ENCODE measurements at places on chromosomes 1 and 21. TPM values are rescaled to one million over a fixed set of nuclear protein-coding genes. Genes with fewer than 3 reads are reported as not detected.

GRCh38 chr1:11151826-11152612, 37.1 kb upstream of the ANGPTL7 start:
- no peak for DNase-seq

The CRP gene
- not detected for total RNA-seq

DNA sequence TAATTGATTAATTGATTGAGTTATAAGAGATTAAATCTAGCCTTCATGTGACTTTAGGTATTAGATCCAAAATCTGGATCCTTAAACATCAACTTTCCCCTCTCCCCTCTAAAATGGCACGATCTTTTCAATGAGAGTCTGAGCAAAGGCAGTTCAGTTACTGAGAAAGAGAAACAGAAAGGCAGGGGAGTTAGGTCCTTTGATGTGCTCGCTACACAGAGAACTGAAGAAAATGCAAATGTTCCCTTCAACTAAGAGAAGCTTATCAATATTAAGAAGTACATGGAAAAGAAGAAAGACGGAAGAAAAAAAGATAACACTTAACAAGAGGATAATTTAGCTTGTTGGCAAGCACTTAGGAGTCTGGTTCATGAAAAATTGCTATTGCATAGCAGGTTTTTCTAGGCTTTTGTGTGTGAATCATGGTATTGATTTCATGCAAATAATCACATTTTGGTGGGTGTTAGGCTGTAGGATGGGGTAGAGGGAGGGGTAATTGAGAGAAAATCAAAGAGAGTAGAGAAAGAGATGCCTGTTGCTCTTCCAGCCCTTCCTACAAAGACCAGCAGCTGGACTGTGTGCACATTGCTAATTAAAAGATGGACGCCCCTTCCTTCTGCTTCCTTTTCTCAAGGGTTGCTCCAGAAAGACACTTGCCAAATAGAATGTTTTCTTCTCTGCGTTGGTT, 307.6 kb upstream of the PLXNA2 start:
- no peak for DNase-seq

The SLC22A15 gene
- total RNA-seq: 10.3 TPM

The CD55 gene
- total RNA-seq: 18.7 TPM

- DNase-seq: no peak
Measured at GRCh38 chr1:216306830-216307229, 116.4 kb downstream of the USH2A start.

- DNase-seq: no peak
Measured at GRCh38 chr1:157151073-157151472, 12.9 kb upstream of the ETV3 start.

- DNase-seq: no peak
Measured at GRCh38 chr21:42465803-42466127, 30.3 kb downstream of the RSPH1 start.

DNA sequence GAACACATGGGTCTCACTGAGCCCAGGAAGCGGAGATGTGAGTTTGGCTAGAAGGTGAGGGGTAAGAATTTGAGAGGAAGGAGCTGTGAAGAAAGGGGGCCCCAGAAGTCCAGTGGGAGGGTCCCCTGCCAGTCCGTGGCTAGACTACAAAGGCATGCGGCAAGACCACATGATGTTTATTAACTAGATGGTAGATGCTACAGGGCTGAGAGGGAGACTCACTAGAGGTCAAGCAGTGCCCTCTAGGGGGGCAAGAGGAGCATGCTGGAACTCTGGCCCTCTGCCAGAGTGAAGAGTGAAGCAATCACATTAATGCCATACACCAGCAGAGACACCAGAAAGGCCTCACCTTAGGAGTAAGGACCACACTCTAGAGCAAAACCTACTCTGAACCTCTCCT, 12.2 kb downstream of the KIAA0319L start:
- DNase-seq: no peak

The ATP8B2 gene
- total RNA-seq: 71.9 TPM

- no peak for DNase-seq
Measured at GRCh38 chr1:49104575-49104974, 327.9 kb upstream of the BEND5 start.

DNA sequence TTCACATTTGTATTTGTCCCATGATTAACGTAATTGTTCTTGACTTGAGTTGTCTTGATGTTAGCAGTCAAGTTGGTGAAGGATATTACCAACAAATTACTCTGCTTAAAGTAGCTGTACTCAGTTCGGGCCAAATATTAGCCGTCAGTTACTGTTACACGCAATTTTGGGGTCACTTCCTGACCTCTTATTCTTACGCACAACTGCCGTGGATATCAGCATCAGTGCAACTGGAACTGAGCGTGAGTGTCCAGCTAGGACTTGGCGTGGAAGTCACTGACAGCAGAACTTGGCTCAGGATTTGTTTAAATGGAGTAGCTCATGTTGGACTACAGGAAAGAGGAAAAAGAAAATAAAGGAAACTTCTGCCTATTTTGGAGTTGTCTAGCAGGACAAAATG, 56.4 kb downstream of the ADAMTS1 start:
- no peak for DNase-seq

The LDLRAD1 gene
- total RNA-seq: not detected

- DNase-seq: no peak
Measured at GRCh38 chr1:162889989-162890388, 29.0 kb upstream of the CCDC190 start.

GRCh38 chr1:77557053-77557452, 125.4 kb downstream of the ZZZ3 start:
- peak; percentile 39 for DNase-seq

DNA sequence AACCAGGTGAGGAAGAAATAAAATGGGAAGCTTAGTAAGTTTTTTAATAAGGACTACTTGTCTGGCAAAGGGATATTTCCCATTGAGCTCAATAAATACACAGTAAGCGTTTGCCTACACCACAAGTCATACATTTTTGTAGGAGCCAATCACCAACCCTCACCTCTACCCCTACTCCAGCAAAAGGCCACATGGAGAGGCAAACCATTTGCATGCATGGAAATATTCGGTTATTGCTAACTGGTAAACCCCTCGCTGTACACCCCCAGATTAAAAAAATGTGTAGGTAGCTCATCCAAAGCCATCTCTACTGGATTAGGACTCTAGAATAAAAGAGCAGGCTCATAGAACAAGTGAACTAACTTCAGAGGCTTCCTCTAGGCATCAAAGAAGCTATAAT, 21.1 kb downstream of the PDPN start:
- DNase-seq: no peak

DNA sequence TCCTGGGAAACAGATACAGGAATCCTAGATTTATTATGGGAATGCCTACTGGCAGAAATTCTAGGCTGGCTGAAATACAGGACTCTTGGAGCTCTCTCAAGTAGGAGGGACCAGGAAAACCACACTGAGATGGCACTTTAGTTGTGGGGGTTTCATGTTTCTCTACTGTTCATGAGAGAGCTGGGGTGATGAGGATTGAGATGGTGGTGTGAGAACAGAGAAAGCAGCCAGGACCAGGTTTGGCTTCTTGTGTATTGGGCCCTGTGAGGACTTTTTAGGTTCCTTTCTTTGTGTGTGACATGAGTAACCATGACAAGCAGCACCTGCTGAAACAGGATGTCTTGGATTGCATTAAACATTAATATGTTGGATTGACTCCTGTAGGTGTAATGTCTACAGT, 4.9 kb downstream of the ARID1A start:
- DNase-seq: peak; percentile 52

- no peak for DNase-seq
Measured at GRCh38 chr1:11979028-11979850, 1.0 kb upstream of the MFN2 start.

The NCMAP gene
- total RNA-seq: not detected
